ENCODE measurements at places on chromosomes 3 and 15. TPM values are rescaled to one million over a fixed set of nuclear protein-coding genes. Genes with fewer than 3 reads are reported as not detected.

RFT1 gene
- polyA plus RNA-seq: 8.3 TPM

CACNA2D3 gene
- polyA plus RNA-seq: 2.0 TPM

TXNRD3 gene
- polyA plus RNA-seq: 17.9 TPM

NAALADL2 gene
- 6.6 TPM for polyA plus RNA-seq

PIGZ gene
- 1.8 TPM for polyA plus RNA-seq

DNA sequence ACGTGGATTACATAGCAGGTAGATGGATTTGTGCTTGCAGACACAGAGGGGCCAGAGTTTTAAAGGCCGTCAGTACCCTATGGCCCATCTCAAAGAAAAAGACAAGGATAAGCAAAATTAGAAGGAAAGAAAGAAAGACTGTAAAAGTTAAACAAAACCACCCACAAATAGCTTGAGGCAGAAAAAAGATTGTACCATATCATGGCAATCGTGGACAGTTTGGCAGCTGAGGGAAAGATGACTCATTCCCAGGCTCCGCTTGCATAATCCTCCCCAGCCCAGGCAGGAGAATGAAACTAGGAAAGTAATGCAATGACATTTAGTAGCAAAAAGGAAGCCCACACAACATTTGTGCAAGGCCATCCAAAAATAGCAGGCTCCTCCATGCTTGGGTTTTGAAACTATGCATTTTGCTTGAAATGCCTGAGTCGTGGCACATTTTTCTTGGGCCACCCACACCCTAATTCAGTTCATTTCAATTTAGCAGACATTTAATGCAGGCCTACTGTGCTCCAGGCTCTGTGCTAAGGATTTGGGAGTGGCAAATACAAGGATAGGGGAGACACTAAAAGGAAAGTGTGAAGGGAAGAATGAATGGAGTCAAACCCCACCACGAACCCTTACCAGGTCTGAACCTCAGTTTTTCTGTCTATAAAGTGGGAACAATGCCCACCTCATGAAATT is 40.9 kb upstream of the SMAD3 start:
- peak; percentile 77 for DNase-seq

GRCh38 chr3:124952282-124952855 is 17.8 kb upstream of the MUC13 start:
- no peak for DNase-seq

GRCh38 chr3:170714562-170715535 is 129.0 kb upstream of the SLC7A14 start:
- no peak for DNase-seq

GRCh38 chr15:89822951-89823711 is 8.5 kb upstream of the ANPEP start:
- DNase-seq: no peak

- DNase-seq: no peak
These were observed 137.0 kb upstream of the UBP1 start for GRCh38 chr3:33577173-33577572.

DNA sequence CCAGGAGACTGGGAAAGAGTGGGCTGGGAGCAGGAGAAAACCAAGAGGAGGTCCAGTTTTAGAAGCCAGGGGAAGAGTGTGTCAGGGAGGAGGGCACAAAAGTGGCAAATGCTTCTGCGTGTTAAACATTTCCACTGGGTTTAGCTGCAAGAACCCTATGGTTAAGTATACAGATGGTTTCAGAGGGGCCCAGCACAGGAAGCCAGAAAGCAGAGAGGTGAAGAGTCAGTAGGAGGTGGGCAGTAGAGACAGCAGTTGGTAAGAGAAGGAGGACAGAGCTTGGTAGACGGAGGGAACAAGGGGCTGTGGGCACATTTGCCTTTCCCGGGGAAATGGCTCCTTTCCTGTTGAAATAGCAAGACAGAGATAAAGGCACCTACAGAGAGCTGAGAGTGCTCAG is 133.8 kb downstream of the EPHB1 start:
- DNase-seq: no peak

DNA sequence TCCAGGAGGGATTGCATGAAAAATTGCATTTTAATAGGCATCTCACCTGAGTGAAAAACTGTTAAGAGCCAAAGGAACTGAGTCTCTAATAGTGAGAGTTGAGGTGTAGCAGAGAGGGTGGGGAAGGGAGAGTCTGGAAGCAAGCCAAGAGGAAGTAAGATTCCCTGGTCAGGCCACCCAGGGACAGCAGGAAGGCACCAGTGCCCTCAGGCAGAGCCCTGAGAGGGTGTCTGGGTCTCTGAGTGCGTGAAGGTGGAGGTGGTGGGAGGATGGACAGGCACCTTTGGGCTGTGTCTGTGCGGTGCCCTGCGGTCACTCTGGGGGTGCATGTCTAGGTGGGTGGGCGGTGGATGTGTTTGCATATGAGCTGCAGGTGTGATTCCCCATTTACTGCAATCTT is 300.4 kb upstream of the ROPN1 start:
- no peak for DNase-seq

DNA sequence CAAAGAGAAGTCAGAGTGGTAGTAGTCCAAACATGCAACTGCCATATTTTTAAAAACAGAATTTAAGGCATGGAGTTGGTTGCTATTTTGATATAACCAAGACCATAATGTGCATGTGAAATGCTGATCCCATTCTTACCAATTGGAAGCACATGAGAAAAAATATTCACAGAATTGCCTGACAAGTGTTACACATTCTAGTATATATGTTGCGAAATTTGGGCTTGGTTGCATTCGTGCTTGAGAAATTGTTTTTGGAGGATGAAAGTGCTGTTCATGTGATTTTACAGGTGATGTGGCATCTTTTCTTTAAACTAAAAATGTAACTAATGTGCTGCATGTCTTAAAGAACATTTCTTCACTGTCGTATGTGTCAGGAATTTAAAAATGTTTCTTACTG is 199.7 kb downstream of the CHL1 start:
- DNase-seq: no peak

DNA sequence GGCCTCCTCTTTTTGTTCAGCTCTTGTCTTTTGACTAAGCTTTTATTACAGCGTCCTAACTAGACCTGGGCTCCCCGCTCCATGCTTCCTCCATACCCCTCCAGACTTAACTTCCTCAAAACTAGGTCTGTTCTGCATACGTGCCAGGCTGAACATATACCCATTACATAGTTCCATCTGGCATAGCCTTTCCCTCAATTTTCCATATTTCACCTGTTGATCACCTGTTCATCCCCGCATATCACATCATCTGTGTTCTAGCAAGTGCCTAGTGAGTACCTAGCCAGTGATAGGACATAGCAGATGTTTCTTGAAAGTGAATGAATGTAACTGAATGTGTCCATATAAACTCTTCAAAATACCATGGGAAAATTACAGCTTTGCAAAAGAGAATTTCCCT is 36.0 kb downstream of the PARP14 start:
- DNase-seq: no peak

DNA sequence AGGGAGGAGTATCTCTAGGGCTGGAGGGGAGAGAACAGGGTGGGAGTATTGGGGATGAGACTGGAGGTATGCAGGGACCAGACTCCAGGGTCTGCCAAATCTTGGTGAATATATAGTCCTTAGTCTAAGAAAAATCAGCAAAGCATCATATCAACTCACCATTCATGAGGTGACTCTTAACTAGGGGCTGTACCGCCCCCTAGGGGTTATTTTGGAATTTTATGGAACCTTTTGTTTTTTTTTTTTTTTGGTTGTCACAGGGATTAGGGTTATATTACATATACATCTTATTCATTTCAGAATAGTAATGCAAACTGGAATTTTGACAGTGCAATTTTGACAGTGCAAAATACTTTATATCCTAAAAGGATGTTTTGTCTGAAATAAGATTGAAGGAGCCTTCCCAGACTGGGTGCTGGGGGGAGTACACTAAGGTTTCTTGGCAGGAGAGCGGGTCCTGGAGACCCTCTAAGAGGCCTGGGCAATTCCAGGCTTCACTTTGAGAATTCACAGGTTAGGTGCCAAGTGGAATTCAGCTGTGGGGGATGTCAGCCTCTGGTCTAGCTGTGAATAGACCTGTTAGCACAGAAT is 7.5 kb downstream of the CMTM7 start:
- no peak for DNase-seq

GRCh38 chr3:188848947-188849346 is 322.8 kb upstream of the TPRG1 start:
- DNase-seq: no peak

DNA sequence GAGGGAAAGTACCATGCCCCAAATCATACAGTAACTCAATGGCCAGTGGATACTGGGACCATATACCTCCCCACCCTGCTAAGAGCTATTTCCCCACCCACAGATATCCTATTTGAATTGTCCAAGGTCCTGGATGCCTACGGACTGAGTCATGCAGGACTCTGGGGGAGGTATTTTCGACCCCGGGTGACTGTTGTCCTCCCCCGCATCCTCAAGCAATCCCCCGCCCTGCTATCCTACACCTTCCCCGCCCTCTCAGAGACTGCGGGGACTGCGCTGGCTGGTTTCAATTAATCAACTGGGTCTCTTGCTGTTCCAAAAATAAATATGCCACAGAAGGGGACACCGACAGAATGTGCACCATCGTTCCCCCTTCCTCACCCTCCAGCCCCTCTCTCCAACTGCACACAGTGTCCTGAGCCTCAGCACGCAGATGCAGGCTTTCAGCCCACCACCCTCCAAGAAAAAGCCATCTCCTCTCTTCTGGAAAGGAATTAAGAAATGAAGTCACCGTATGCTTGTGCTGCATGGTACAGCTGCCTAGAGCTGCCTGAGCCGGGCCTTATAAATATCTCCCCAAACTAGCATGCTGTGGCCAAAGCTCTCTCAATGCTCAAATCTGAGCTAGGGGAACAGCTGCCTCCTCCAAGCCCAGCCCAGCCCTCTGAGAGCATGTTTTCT is 8.1 kb downstream of the CAV3 start:
- DNase-seq: peak; percentile 56

Measured in ovary (tissue), 10 donors.